ENCODE measurements at places on chromosomes 7 and 10.

- DNase-seq: no peak
Measured at GRCh38 chr7:144854839-144855424, 19.1 kb upstream of the TPK1 start.

DNA sequence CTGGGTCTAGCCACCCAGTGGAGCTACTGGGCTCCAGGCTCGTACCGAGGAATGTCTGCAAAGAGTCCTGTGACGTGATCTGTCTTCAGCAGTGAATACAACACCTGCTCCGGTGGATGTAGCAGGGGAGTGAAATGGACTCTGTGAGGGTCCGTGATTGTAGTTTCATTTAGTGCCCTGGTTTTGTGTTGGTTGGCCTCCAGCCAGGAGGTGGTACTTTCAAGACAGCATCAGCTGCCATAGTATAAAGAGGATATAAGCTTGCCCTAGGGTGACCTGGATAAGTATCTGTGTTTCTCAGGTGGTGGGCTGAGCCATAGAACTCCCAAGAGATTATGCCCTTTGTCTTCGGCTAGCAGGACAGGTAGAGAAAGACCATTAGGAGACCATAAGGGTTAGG is 24.6 kb upstream of the WNT2 start:
- DNase-seq: no peak

- peak; percentile 31 for DNase-seq
Measured at GRCh38 chr7:140021603-140022002, 41.1 kb downstream of the PARP12 start.

DNA sequence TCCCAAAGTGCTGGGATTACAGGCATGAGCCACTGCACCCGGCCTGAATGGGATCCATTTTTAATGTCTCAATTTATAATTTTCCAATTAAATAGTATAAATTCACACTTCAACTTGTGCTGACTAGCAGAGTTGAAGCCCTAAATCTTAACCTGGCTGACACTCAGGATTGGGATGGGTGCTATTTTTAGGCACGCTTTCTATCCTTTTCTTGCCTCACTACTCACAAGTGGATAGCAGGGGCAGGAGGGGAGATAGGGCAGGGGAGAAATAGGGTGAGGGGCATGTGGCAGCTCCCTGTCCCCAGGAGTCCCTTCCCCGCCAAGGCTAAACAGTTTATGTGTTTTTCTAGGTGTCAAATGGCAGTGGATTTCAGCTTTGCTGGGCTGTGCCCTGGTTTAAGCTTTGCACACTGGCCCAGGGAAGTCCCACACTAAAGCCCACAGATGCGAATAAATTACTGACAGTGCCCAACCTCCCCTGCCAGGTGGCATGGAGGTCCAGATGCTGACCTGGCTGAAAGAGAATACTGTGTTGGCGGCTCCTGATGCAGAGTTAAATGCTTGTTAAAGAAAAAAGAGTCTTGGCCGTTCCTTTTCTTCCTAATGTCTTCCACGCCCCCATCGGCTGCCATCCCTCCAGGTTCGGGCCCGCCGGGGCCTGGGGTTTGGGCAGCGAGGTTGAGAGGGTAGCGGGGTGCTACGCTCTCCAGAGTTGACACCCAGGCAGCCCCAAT is 36.2 kb upstream of the EFCAB10 start:
- DNase-seq: no peak

GRCh38 chr7:158760936-158761335 is 56.3 kb upstream of the NCAPG2 start:
- no peak for DNase-seq

DNA sequence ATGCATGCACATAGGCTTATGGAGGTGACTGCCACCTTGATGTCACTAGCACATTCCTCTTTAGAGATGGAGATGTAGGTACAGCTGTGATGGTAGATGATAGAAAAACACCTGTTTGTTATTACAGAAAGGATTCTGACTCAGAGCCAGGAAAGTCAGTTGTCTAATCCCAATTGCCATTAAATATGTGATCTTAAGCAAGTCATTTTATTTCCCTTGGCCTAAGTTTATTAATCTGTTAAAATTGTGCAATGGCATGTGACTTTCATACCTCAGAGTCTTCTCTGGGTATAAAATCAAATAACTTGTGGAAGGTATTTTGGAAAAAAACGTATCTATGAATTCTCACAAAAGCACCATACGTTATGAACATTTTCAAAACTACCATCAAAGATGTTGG is 123.9 kb upstream of the BET1 start:
- no peak for DNase-seq

- no peak for DNase-seq
Measured at GRCh38 chr10:69409176-69409495, 7.6 kb downstream of the TACR2 start.

GRCh38 chr10:99266383-99266782 is 30.7 kb upstream of the HPSE2 start:
- DNase-seq: peak; percentile 4

DNA sequence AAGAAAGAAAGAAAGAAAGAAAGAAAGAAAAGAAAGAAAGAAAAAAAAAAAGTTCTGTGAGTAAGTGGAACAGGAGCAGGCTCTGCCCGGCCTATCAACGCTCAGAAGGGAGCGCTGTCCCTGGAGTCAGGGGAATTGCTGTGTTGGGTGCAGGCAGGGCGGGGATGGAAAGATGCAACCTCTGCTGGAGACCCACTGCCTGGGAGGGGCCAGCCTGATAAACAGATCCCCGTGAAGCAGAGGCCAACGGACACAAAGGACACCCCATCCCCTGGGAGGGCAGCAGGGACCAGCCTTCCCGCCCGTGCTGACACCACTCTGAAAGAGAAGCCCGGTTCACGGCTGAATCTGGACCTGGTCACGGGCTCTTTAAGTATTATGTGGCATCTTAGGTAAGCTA is 54.5 kb downstream of the TCERG1L start:
- no peak for DNase-seq

DNA sequence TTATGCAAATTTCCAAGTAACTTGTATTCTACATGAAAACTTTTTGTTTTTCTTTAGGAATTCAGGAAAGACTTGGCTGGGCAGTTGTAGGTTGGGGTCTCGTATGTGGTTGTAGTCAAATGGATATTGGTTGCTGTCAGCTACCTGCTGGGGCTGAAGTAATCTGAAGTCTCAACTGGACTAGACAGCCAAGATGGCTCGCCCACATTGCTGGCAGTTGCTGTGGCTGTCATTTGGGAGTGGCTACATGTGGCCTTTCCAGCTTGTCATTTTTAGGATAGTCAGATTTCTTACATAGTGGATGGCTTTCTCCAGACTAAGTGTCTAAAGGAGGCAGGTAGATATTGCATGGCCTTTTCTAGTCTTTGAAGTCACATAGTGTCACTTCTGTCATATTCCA is 32.6 kb downstream of the EXOC6 start:
- no peak for DNase-seq

GRCh38 chr10:121713486-121713885 is 115.2 kb upstream of the FGFR2 start:
- no peak for DNase-seq

GRCh38 chr7:117101026-117101425 is 147.7 kb downstream of the ST7 start:
- no peak for DNase-seq

GRCh38 chr7:151732834-151733592 is 143.9 kb downstream of the PRKAG2 start:
- no peak for DNase-seq

DNA sequence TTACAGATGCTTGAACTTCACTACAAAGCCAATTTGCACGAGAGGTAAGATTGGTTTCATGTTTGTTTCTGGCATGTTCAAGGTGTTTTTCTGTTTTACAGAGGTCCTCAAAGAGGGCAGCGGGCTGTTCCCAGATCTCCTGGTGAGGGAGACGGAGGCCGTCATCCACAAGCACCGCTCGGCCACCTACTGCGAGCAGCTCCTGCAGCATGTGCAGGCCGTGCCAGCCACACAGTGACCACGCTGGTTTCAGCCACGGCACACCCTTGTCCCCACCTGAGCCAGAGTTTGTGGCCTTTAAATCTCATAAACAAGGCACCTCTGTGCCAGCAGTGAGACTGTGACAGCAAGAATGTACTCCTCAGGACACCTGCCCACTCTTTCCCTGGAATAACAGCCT is 46.9 kb upstream of the SUN1 start:
- DNase-seq: no peak

DNA sequence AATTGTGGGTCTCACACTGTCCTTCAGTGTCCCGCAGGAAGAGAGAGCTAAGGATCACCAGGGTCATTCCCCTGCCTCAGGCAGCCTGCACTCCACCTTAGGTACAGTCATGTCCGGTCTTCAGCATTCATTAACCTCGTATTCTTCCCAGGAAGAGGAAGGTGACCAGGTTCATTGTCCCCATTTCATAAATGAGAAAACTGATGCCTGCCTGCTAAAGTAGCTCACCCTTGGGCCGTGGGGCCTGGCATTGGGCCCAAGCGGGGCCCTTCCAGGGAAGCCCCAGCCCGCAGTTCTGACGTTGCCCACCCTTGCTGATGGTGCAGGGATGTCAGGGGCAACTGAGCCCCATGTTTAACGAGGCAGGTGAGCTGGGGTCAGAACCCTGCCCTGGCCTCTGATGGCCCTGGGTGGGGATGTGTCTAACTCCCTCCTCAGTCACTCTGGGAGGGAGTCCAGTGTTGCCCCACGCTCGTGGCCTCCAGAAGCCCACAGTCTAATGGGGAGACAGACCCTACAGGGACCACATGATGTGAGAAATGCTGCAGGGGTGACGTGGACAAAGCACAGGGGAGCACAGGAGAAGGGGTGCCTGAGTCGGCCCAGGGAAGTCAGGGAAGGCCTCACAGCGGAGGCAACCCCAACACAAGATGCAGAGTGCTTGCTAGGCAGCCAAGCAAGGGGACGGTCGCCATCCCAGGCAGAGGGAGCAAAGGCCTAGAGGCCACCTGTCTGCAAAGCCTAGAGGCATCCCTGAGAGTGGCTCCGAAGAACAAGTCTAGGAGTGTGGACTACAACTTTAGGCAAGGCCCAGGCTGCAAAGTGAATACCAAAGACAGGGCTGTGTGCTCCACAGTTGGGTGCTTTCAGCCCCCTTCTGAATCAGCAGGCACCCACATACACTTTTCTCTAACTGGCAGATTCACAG is 25.1 kb downstream of the DDIT4 start:
- DNase-seq: no peak

- DNase-seq: peak; percentile 72
Measured at GRCh38 chr10:132458586-132459300, 61.7 kb downstream of the PWWP2B start.

GRCh38 chr10:14123139-14123538 is 207.6 kb downstream of the FRMD4A start:
- DNase-seq: no peak

DNA sequence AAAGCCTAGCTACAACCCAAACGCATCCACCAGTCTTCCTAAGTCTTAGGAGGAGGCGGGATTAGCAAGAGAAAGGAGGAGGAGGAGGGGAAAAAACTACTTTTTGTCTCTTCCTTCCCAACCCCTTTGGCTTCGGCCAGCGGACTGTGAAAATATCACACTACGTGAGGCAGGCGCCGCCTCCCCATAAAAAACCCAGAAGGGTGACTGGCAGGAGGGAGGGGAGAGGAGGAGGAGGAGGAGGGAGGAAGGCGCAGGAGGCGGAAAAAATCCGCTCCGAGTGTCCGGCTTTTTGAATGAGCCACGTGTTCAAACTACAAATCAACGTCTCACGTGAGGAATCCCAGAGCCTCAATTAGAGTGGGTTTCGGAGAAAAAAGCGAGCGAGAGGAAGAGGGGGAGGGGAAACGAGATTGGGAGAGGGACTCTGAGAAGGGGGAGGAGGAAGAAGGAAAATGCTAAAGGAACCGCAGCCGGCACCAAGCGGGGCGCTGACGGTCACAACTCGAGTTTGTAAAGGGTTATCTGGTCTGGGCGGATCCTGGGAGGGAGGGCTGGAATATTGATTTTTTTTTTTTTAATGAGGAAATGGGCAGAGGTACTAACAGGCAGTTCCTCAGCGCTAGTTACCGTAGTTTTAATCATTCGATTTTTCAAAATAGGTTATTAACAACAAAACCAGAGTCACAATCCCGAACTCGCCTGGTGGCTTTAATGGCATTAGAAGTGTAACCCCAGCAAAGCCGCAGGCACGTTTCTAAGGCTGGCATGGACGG is at the start of gene IGF2BP3:
Gene IGF2BP3, minus strand, starts transcription at position 162 of the 776 bp plus-strand sequence. CDS start 381 bp downstream, outside the sequence.
- DNase-seq: peak; percentile 91

GRCh38 chr10:10796774-10797415 is 220.8 kb upstream of the CELF2 start:
- no peak for DNase-seq

DNA sequence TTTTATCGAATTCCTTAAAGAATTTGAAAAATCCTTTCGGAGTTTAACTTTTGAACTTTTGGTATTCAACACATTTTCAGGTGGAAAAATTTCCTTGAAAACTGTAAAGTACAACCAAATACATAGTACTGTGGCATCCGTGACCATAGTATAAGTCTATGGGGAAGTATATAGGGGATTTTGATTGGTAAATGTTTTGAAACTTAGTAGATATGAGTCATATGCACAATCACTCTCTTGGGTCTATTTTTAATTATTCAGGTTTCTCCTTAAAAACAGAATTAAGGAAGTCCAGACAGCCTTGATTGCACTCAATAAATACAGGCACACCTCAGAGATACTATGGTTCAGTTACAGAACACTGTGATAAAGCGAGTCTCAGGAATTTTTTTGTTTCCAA is 64.2 kb downstream of the AVL9 start:
- DNase-seq: no peak

GRCh38 chr7:5619419-5620130 is 161.9 kb downstream of the RNF216 start:
- no peak for DNase-seq

DNA sequence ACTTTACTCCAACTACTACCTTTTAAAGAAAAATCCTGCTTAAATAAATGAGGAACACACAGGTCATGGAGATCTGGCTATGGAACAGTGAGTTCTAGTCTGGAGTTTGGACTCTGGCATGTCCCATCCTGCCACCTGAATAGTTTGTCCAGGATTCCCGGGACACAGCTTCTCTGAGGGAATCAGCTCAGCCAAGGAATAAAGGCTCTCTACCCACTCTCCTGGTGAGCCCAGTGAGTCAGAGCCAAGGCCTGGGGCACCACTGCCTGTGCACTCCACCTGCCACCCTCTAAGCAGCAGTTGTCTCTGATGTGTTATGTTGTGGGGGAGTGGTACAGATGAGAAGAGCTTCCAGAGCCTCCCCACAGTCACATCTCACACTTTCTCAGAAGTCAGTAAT is 113.5 kb downstream of the HTR5A start:
- no peak for DNase-seq

GRCh38 chr7:149670288-149670687 is 103.1 kb downstream of the ZNF467 start:
- DNase-seq: peak; percentile 34

- DNase-seq: no peak
Measured at GRCh38 chr7:129494041-129494440, 8.3 kb upstream of the SMKR1 start.

DNA sequence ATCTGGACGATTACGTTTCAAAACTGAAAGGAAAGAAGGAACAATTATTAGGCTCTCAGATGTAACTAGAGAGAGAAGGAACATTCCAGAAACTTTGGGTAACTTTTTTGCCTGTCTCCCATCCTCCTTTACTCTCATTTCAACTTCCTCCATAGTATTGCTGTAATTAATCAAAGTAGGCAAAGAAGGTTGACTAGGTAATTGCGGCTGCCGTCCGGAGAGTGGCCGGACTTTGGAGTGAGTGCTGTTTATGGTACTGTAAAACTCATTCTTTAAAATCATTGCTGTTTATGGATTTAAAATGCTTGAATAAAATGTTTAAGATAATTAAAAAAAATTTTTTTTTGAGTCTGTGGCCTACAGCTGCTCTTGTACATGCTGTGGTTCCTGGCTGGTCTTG is 56.4 kb downstream of the RBM33 start:
- DNase-seq: no peak

- DNase-seq: no peak
Measured at GRCh38 chr7:46970476-46970875, 611.4 kb downstream of the TNS3 start.
